ENCODE measurements at places on chromosomes 2 and 18.
A peak's percentile ranks its signal among the peaks of the same experiment; 100 is the strongest.

GRCh38 chr2:109142416-109143210 lies 13.6 kb downstream of the SH3RF3 start:
- DNase-seq: no peak

GRCh38 chr2:105582952-105583660 lies 161.6 kb upstream of the NCK2 start:
- no peak for DNase-seq

DNA sequence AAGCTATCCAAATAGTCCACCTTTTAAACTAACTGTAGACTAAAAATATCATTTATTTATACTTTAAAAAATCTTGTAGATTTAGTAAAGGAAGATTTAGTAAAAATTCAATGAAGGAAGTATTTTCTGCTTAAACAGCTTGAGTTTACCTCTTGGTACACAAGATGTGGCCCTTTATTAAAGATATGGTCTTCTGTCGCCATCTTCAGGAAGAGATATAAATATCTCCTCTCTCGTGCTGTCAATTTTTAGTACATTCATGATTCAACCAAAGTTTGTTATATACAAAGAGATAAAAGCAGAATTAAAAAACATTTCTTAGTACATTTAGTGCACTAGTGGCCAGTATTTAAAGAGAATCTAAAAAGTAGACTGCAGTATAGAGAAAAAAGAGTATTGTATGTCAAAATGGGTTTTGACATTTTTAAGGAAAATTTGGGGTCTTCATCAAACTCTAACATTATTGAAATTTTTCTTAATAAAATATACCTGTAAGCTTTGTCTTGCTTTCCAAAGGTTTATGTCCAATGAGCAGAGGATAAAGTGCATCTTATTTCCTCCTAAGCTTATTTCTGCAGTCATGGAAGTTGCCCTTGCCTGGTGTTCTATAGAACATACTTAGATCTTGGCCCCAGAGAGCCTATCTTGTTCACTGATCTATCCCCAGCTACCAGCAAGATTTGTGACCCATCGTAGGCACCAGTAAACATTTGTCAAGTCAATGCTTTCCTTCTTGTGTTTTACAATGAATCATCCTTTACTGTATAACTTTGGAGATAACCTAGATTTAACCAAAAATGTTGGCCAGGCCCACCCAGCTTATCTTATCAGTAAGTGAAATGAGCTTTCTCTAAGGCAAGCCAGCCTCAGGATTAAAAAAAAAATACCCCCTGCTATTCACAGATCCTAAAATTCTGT lies 18.5 kb upstream of the EML6 start:
- peak; percentile 65 for DNase-seq

DNA sequence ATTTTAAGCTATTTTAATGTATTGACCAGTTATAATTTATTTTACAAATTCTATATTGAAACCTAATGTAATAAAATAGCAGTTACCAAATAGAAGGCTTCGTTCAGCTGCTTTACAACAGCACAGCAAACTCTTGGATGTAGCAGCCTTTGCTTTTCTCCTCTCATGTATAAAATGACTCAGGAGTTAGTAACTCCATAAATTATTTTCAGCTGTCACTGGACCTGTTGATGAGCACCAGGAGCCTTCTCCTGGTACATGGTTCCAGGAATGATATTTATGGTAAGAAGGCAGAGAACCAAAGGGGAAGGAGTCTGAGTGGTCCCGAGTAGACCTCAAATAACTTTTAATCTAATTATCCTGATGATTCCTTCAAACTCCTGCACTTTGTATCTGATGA lies 256.4 kb upstream of the NETO1 start:
- no peak for DNase-seq

DNA sequence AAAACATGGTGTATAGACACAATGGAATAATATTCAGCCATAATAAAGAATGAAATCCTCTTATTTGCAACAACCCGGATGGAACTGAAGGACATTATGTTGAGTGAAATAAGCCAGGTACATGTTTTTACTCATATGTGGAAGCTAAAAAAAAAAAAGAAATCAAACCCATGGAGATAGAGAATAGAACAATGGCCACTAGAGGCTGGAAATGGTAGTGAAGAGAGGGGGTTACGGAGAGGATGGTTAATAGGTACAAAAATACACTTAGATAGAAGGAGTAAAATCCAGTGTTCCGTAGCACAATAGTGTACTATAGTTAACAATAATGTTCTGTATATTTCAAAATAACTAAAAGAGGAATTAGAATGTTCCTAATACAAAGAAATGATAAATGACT lies 12.8 kb upstream of the KIAA2012 start:
- no peak for DNase-seq

Data from NCI-H345 (cell line).